ELF-1 (cell line): ENCODE measurements at places on chromosomes 1 and 21.

- DNase-seq: no peak
Observed at GRCh38 chr1:60118085-60118484, 44.5 kb upstream of the C1orf87 start.

DNA sequence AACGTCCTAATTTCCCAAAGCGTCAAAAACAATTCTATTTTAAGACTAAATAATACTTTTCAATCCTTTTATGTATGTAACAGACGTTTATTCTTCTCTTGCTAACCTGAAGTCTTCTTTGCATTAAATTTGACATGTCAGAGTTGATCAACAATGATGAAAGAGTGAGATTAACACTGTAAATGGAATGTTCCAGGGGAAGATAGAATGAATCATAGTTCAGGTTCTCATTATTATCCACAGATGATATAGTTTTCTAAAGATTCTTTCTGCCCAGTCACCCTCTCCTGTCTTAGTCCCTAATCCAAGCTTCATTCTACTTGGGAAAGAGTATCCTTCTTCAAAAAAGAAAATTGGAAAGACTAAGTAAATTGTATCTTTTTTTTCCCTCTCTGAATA lies 38.9 kb downstream of the SDCCAG8 start:
- no peak for DNase-seq

- DNase-seq: no peak
Observed at GRCh38 chr1:228863776-228864175, 128.5 kb downstream of the RHOU start.

GRCh38 chr21:46543306-46543705 lies 61.6 kb downstream of the S100B start:
- no peak for DNase-seq

- no peak for DNase-seq
Observed at GRCh38 chr1:10814976-10815857, 18.8 kb upstream of the CASZ1 start.
